AML-193 (cell line): ENCODE measurements at places on chromosomes 3 and 15.

DNA sequence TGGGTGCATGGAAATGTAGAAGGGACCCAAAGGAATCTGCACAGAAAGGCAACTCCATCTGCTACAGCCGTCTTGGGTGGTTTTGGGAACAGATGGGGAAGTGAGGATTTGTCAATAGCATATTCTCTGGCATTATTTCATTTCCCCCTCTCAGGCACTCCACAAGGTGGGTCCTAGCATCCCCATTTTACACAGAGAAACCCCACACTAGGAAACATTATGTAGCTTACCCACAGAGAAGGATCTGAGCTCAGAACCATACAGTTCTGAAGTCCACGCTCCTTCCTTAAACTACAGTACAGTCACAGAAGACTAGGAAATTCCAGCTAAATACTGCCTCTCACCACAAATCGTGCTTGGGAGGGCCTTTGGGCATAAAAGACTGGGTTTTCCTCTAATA lies 61.2 kb upstream of the CTNNB1 start:
- DNase-seq, result no peak

DNA sequence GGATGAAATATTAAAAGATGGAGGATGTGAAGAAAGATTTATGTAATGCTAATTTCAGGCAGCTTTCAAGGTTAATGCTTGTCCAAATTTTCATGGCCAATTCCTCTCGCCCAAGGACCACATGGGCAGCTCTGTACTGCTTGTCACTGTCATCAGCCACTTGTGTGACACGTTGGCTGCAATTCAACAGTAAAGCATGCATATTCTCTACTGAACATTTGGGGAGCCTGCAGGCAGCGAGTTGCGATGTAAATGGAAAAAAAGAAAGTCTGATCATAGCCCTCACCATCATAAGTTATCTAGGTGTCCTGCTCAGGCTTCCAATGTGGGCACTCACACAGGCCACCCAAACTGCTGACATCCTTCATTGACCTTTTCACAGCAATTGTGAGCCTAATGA lies 1026.8 kb upstream of the NR2F2 start:
- no peak for DNase-seq

DNA sequence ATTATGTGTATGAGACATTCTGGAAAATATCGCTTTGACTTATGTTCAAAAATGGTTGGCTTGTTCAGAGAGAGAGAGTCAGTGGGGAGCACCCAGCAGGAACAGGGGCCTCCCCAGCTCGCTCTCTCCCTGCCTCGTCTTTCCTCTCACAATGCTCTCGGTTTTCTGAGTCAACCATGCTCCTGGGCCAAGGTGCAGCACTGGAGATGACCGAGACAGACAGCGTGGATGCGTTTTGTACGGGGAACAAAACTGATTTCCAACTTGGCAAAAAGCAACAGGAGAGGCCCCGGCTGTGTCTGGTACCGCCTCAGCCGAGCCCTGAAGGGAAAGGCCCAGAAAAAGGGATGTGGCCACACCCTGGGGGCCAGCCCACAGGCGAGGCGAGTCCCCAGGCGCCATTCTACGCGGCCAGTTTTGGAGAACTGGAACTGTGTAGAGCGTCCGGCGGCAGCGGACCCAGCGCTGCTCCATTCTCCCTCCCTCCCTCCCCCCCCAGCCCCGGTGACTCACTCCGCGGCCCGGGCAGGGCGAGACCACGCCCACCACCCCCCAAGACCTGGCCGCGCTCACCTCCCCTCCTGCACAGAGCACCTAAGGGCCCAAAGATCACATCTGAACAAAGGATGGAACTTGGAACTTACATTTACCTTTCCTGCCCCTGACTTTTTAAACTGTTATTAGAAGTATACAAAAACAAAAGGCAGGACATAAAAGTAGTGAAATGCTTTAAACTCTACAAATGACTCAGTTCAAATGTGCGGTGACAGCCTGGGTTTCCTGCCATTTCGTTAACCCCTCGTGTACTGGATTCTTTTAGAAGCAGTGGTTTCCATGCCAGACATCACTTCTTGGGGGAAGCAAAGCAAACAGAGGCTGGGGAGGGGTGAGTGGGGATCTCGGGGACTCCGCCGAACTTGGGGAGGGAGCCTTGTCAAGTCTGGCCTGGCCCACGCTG lies 12.7 kb downstream of the ATP10A start:
- DNase-seq, result peak; percentile 5

- no peak for DNase-seq
These were observed 12.7 kb downstream of the ZNF35 start for GRCh38 chr3:44661189-44661588.
